ENCODE measurements at places on chromosomes 2 and 18.

DNA sequence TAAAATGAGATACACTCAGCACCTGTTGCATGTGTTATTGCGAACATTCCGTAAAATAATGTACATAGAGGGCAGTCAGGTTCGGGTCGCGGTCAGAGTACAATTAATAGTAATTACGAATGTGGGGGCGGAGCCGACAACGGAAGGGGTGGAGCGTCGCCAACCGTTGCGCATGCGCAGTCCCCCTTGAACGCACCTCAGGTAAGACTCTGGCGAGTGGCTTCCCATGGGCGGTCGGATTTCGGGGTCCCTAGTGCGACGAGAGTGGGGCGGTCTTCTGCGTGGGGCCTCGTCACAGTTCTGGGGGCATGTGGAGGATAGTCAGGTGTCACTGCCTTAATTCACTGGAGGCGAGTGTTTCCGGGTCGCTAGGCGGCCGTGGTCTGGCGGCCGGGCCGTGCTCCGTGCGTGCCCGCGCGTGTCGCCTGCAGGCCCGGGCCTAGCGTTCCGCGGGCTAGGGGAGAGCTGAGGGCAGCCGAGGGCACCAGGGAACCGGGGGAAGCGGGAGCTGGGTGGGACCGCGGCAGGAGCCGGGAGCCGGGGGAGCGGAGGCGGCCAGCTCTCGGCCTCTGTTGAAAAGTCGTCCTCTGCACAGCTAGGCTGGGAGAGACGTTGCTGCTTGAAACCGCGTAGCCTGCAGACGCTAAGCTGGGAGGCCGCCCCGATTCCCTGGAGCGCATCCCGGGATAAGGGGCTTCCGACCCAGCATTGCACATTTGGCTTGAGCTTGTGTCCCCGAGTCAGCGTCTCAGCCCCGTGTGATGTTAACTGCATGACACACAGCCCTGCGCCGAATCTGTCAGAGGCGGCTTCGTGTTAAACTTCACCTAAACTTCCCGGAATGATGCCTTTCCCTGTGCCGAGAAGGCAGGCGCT lies at the start of gene CEBPZOS:
Gene CEBPZOS (plus strand): TSS at position 177 of the 876 bp plus-strand sequence. CDS start 3,209 bp downstream, outside the sequence.
- peak; percentile 66 for DNase-seq

- DNase-seq, result peak; percentile 6
Observed at GRCh38 chr2:175743011-175743410, 259.1 kb downstream of the LNPK start.

GRCh38 chr2:192390401-192390800 lies 195.7 kb upstream of the TMEFF2 start:
- no peak for DNase-seq

GRCh38 chr2:27024812-27025211 lies 8.0 kb upstream of the TMEM214 start:
- no peak for DNase-seq

GRCh38 chr18:59454909-59455727 lies 96.1 kb upstream of the LMAN1 start:
- no peak for DNase-seq

- no peak for DNase-seq
Observed at GRCh38 chr2:161243312-161243711, 64.9 kb upstream of the PSMD14 start.

DNA sequence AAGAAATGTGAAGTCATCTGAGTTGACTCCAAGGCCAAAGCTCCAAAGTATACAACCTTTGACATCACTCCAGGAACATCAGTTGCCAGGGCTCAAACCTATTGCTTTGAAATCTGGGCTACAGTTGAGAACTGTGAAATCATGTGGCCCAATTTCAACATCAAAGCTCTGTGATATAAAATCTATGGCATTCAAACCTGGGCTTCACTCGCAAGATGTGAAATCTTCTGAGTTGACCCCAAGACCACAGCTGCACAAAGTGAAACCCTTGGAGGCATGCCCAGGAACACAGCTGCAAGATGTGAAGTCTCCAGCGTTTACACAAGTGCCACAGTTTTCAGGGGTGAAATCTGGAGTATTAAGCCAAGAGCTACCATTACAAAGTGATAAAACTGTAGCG lies 9.4 kb upstream of the ZNF512 start:
- no peak for DNase-seq

DNA sequence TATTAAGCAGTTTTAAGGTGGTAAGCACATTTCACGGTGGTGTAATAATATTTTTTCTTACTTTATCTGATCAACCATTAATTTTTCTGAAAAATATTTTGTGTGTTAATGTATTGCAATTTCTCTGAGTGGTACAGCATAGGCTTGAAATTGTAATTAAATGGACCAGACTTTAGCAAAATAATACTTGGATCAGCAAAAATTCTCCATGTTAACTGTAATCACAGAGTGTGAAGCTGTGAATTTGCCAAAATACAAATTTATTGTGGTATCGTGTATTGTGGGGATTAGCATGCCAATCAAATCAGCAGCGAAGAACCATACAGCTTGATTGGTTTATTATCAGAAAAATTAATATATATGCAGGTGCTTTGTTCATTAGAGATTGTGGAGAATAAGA lies 1088.9 kb upstream of the GYPC start:
- no peak for DNase-seq

- DNase-seq, result no peak
Observed at GRCh38 chr2:139836769-139837168, 1056.6 kb upstream of the NXPH2 start.

GRCh38 chr2:222835143-222835822 lies 25.6 kb upstream of the ACSL3 start:
- no peak for DNase-seq

DNA sequence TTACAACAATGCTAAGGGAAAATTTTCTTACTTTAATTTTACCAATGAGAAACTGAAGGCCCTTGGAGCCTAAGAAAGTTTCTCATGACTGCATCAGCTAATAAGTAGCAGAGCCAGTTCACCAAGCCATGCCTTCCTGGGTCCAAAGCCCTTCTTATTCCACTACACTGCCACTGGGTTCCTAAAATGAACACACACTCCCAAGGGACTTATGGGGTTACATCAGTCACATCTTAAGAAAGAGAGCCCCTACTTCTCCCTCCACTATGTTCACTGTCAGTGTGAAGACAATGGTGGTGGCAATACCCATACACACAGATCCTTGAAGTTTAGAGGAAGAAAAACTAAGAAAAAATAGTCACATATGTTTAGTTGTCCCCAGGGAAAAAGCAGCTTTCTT lies 20.6 kb downstream of the MBD2 start:
- DNase-seq, result no peak

DNA sequence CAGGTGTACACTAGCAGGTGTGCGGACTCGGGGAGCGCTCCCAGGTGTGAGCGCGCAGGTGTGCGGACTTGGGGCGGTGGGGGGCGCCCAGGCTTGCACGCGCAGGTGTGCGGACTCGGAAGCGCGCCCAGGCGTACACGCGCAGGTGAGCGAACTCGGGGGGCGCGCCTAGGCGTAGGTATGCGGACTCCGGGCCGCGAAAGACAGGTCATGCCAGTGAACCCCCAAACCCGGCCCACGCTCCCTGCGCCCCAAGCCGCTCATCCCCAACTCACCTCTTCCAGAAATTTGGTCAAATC lies 342 bp downstream of the CYB5A start:
- DNase-seq, result no peak

- no peak for DNase-seq
Observed at GRCh38 chr2:141020346-141020745, 1110.5 kb downstream of the LRP1B start.

DNA sequence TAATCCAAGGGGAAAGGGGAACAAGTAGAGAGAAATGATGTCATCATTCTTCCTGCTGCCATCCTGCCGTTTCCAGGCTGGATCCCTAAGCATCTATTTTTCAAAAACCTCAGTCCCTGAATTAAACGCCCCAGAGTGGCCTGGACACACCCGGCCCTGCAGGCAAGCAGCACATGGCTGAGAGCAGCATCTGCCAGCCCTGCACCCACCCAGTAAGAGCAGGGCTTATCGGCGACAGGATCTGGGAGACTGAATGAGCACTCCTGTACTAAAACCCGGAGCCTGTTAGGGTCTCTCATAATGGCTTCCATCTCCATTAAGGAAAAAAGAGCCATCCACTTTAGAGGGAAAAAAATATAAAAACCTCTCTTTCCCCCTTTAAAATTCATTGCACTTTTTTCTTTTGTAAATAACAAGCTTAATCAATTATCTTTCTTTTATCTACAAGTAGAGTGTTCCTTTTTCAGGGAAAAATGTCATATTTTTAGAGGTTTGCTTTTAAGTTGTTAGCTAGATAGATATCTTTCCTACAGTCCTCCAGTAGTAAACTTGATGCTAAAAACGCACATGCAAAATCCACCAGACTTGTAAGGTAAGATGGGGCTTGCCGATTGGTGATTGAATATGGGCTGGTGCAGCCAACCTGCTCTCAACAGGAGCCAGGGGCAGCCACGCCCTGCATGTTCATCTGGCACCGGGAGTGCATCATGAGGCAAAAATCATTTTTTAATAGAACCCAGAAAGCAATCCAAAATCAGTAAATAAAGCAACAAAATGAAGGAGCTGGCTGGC lies 457.8 kb downstream of the EIPR1 start:
- no peak for DNase-seq

- DNase-seq, result no peak
Observed at GRCh38 chr2:238389988-238390589, 36.6 kb upstream of the ASB1 start.

DNA sequence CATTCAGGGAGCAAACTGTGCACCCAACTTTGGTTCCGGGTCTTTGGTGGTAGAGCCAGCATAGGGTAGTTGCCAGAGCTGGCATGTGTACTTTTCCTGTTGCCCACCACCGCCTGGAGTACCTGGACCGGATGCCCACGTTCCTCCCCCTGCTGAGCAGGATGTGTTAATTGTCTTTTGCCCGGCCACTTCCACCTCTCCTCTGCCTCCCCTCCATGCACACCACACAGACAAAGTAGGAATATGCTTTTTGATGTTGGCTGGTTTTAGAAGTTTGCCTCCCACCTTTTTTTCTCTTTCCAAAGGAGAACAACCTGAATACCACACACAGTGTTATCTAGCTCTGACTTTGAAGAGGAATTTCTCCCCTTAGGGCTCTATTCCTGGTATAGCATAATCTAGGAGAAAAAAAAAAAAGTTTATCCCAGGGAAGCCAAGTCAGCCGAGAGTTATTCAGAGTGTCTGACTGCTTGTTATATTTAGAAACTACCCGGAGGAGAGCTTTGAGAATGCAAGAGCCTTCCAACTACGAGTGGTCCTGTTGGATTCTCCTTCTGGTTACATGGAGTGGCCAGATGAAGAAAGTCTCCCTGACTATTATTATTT lies 111.9 kb downstream of the SETBP1 start:
- DNase-seq, result no peak

GRCh38 chr18:47100212-47100831 lies 50.0 kb downstream of the HDHD2 start:
- DNase-seq, result peak; percentile 13

DNA sequence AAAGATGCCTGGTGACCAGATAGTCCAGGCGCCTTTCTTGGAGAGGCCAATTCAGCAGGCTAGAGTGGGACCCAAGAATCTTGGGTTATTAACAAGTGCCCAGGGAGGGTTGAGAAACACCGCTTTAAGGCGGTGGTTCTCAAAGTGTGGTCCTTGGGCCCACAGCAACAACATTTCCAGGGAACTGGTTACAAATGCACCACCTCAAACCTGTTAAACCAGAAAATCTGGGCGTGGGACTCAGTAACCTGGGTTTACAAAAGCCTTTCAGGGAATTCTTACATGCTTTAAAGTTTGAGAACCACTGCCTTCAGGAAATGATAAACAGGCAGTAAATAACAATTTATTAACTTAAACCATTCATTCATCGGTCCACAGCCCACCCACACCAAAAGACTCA lies 92.5 kb downstream of the SP3 start:
- no peak for DNase-seq

DNA sequence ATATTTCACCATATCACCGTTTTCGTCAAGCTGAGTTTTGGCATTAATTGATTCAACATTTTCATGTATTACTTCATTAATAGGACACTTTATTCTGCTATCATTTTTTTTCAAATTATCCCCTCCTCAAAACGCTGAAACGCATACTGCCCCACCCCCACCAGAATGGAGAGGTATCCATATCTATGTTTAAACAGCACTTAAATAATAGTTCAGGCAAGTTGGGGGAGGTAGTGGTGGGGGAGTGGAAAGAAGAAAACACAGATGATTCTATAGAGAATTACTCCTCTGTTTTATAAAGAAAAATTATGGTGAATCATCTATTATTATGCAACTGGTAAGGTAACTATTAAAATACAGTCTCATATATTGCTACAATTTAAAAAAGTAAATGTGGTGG lies 314.4 kb upstream of the ZEB2 start:
- no peak for DNase-seq

GRCh38 chr18:44895176-44895798 lies 214.6 kb downstream of the SETBP1 start:
- DNase-seq, result peak; percentile 52

GRCh38 chr2:111185361-111186022 lies 64.8 kb downstream of the BCL2L11 start:
- DNase-seq, result no peak

- no peak for DNase-seq
Observed at GRCh38 chr2:11314487-11314886, 29.9 kb downstream of the ROCK2 start.

DNA sequence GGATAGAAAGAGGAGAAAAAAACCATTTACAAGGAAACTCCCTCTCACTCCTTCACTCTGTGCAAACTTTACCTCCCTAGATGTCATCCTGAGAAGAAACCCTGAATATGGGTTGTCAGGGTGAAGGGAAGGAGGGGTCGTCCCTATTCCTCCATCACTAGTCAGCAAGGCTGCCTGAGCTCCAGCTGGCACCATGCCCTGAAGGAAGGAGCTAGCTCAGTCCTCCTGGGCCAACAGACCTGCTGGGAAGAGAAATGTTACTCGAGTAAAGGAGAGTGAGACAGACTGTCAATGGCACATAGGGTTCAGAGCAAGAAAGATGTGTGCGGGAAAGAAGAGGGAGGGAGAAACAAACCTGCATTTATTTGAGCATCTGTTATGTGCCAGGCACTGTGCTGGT lies 18.3 kb upstream of the EPAS1 start:
- no peak for DNase-seq

GRCh38 chr2:38417745-38418689 lies 40.9 kb upstream of the ATL2 start:
- DNase-seq, result peak; percentile 40

DNA sequence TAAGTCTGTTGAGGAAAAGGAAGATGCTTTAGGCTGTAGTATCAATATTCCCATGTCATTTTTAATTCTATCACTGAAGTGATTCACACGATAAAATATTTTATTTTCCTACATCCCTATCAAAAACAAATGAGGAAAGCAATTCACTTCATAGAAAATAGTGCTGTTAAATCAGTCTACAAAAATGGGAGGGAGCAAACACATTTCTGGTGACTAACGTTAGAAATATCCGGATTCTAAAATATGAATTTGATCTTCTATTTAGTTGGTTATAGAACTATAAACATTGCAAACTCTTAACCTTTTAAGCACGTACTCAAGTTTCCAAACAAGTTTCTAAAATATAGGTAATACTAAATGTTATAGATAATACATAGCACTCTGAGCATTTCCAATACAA lies 20.8 kb downstream of the ATF2 start:
- no peak for DNase-seq

DNA sequence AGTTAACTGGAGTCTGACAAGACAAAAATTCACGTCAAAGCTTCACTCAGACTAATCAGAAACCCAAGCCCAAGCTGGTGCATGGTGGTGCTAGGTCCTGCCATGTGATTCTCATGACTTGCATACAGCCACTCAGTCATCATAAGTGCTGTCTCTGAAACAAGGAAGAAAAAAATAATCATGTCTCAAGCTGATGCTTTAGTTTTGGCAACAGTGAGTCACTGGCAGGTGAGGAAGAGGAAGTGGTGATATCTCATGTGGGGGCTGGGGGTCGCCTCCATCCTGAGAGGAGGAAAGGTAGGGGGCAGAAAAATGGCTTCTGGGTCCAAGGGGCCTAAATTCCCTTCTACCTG lies 136.3 kb downstream of the TMEM163 start:
- no peak for DNase-seq

All from foreskin melanocyte (primary cell).